Activated naive CD4-positive, alpha-beta T cell treated with anti-CD3 and anti-CD28 coated beads, Interleukin-2, amount 10 ng/mL, durations not matched to agents 7 days and 5 days (primary cell): ENCODE measurements at places on chromosomes 3 and 15.
A peak's percentile ranks its signal among the peaks of the same experiment; 100 is the strongest.

GRCh38 chr15:23646165-23647000, 1.3 kb downstream of the MAGEL2 start:
- H3K4me1 ChIP-seq, result no peaks in the 10 kb centered on the region
- H3K36me3 ChIP-seq, result no peaks in the 10 kb centered on the region
- no peak for DNase-seq
- H3K27me3 ChIP-seq, result peaks cover 21% of the 10 kb centered on the region
- no peak overlapping the region for H3K27ac ChIP-seq
- H3K4me3 ChIP-seq, result no peak overlapping the region

DNA sequence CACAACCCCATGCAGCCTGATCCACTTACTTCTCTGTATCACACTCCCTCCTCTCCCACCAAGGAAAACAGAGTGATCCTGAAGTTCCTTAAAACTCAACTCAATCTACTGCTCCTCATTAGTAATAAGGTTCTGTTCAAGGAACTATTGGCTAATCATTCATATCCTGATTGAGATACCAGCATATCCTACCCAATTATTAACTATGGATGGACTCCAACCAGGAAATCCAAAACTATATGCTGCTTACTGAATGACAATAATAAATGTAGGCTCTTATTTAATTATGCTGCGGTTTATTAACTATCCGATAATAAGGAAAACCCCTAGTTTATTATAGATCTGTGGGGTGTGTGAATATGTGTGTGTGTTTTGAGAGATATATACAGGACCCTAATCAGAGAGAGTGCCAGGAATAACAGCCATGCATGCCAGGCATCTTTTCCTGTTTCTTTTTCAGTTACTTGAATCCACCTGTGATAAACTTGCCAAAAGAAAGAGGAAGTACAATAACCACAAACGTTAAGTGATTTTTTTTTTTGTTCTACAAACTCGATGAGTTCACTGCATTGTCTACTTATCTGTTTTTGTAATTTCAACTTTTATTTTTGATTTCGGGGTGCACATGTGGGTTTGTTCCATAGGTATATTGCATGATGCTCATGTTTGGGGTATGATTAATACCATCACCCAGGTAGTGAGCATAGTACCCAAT, 1031.7 kb upstream of the CFAP20DC start:
- DNase-seq, result no peak
- peak overlapping the region; percentile 79 for H3K4me3 ChIP-seq
- H3K27ac ChIP-seq, result peak overlapping the region; percentile 90

DNA sequence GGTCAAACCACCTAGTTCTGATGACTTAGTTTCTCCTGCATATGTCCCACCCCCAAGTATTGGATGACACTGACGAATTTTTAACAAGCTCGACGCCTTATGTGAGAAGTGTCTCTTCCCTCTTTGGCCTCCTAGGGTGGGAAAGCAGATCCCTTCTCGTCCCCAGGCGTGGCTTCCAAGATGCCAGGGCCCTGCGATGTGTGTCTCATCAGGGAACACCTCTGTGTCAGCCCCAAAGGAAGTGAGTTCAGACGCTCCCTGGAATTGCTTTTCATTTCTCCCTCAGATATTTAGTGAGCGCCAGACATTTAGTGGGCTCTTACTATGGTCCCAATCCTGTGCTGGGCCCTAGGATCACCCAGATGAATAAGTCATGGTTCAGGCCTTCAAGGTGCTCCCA, 212.7 kb upstream of the NR2E3 start:
- H3K27ac ChIP-seq, result no peak overlapping the region
- H3K4me1 ChIP-seq, result no peaks in the 10 kb centered on the region
- peaks cover 4% of the 10 kb centered on the region for H3K27me3 ChIP-seq
- H3K36me3 ChIP-seq, result no peaks in the 10 kb centered on the region

GRCh38 chr15:43518197-43518761, 871 bp downstream of the MAP1A start:
- peaks cover 55% of the 10 kb centered on the region for H3K27me3 ChIP-seq
- H3K36me3 ChIP-seq, result peaks cover 15% of the 10 kb centered on the region
- H3K27ac ChIP-seq, result no peak overlapping the region
- H3K4me1 ChIP-seq, result peaks cover 53% of the 10 kb centered on the region
- no peak for DNase-seq

DNA sequence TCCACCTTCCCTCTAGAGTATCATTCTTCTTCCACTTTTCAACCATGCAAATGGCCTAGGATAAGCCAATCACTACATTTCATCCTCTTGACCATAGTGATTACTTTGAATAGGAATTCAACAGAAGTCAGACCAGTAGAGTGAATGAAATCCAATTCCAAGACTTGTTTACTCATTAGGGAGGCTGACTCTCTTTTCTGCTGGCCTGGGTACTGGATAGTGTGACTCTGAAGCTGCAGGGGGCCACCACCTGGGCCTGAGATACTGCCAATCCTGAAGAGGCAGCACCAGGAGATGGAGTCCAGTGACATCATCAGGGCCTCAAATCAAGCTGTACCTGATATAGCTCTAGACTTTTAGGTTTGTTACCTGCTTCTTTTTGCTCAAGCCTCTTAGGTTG, 7.0 kb upstream of the FSTL1 start:
- DNase-seq, result no peak
- no peak overlapping the region for H3K4me3 ChIP-seq
- no peak overlapping the region for H3K27ac ChIP-seq
- H3K36me3 ChIP-seq, result no peaks in the 10 kb centered on the region
- H3K4me1 ChIP-seq, result peaks cover 3% of the 10 kb centered on the region

DNA sequence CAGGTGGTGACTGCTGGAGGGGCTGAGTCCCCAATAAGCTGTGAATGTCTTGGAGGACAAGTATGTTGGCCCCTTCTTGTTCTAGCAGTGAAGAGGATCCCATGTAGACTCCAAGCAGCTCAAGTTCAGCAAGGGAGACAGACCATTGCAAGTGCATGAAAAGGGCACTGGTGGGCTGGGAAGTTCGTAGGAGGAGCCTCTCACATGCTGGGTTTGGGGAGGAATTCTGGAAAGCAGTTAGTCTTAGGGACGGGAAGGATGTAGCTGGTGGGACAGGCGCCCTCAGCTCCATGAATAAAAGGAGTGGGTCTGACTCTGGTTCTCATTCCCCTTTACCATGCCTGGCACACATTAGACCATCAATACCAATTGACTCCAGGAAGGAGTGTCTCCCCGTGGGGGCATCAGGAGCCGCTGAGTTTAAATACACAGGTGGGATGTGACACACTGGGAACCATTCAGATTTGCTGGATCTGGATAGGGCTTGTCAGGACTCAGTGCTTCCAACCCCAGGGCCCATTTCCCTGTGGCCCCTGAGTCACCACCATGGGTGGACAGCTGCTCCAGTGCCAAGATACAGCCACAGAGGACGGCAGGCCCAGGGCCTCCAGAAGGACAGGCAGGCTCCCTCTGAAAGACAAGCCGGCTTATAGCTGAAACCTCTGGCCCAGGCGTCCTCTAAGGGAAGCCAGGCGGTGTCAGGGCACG, 552 bp upstream of the XYLB start:
- no peaks in the 10 kb centered on the region for H3K36me3 ChIP-seq
- peaks cover 4% of the 10 kb centered on the region for H3K27me3 ChIP-seq
- H3K27ac ChIP-seq, result peak overlapping the region; percentile 62
- H3K4me1 ChIP-seq, result peaks cover 6% of the 10 kb centered on the region
- DNase-seq, result no peak

DNA sequence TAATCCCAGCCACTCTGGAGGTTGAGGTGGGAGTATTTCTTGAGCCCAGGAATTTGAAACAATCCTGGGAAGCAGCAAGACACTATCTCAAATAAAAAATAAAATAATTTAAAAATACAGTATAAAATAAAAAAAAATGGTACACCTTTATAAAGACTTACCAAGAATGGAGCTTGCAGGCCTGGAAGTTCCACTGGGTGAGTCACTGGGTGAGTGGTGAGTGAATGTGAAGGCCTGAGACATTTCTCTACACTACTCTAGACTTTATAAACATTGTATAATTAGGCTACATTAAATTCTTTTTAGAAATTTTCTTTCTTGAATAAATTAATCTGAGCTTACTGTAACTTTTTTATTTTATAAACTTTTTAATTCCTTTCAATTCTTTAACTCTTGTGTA, 609.1 kb upstream of the BCHE start:
- no peak for DNase-seq
- no peak overlapping the region for H3K27ac ChIP-seq
- H3K36me3 ChIP-seq, result no peaks in the 10 kb centered on the region
- H3K27me3 ChIP-seq, result no peaks in the 10 kb centered on the region

DNA sequence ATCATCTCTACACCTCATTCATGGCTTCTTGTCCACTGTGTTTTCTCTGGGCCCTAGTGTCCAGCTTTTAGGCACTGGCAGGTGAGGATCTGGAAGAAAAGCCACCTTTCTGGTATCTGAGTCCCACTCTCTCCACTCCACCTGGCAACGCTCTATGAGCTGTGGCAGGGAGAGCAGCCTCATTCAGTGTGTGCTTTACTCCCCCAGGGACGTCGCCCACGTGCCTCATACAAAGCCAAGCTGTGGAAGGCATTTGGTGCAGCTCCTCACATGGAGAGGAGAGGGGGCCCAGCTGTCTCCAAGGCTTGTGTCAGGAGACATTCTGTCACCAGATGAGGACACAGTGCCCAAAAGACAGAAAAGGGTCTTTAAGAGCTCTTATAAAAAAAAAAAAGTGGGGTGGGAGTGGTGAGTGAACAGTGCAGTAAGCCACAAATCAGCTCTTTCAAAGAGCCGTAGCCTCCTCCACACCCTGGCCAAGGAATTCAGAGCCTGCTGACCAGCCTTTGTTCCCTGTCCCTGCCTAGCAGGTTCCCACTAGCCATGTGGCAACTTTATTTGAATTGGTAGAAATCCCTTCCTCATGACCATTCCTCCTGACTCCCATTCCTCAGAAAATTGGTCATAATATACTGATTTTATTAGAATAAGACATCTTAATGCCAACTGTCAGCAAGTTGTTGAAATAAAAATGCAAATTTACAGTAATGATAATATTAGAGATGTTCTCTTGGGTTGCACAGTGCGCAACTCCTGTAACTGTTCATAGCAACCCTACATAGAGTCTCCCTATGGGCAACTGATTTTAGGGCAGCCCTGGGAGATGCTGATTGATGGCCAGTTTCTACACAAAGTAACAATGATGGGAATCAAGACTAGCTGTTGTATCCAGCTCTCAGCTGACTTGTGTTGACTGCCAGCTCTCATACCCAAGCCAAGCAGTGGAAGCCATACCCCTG, 29.5 kb downstream of the GALNT15 start:
- no peak overlapping the region for H3K27ac ChIP-seq
- no peak for DNase-seq
- no peak overlapping the region for H3K4me3 ChIP-seq
- H3K4me1 ChIP-seq, result peaks cover 5% of the 10 kb centered on the region
- H3K27me3 ChIP-seq, result peaks cover 4% of the 10 kb centered on the region

DNA sequence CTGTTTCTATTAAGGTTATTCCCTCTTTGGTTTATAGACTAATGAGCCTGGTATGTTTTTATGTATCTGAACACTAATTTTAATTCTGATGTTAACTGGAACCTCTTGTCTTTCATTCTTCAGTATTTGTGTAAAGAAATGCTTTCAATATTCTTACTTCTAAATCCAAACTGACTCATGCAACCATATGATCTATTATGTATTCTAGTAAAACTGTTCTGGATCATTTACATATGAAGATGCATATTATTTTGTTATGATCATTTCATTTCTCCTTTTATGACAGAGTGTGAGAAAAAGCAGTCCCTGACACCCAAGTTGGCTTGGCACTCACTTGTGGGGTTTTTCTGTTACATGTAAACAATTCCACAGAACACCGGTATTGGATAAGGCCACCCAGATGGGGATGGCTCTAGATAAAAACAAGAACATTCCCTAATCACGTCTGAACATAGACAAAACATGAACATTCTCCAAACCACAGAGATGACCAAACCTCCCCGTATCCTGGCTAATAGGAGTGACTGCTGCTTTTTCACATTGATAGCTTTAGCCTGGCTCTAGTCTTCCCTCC, 72.2 kb upstream of the EPHB3 start:
- no peak overlapping the region for H3K27ac ChIP-seq
- peaks cover 46% of the 10 kb centered on the region for H3K27me3 ChIP-seq
- H3K4me1 ChIP-seq, result peaks cover 4% of the 10 kb centered on the region
- no peaks in the 10 kb centered on the region for H3K36me3 ChIP-seq
- DNase-seq, result no peak

DNA sequence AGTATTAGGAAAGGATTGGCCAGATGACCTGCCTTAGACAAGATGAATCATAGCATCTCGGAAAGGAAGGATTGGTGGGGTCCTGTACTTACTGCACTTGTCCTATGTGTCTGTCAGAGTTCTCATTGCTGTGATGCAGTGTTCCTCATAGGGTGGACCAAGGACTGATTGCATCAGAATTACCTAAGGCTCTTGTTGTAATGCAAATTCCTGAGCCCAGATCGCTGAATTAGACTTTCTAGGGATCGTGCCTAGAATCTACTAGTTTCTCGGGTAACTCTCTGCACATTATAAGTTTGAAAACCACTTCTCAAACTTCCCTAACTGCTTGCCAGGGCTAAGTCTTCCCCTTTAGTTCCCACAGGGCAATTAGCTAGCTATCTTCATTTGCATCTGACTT, 74.9 kb upstream of the SKOR1 start:
- no peak overlapping the region for H3K4me3 ChIP-seq
- H3K27ac ChIP-seq, result no peak overlapping the region
- H3K36me3 ChIP-seq, result peaks cover 12% of the 10 kb centered on the region
- no peak for DNase-seq
